ENCODE measurements at places on chromosomes 5 and 9. TPM values are rescaled to one million over a fixed set of nuclear protein-coding genes. Genes with fewer than 3 reads are reported as not detected.

HAPLN1 gene
- total RNA-seq: not detected

IFNA21 gene
- total RNA-seq: not detected

SPATA6L gene
- 2.4 TPM for total RNA-seq

PCDHB8 gene
- 0.32 TPM for total RNA-seq

PAX5 gene
- not detected for total RNA-seq

OR1L6 gene
- total RNA-seq: not detected

ZDHHC11 gene
- total RNA-seq: 14.5 TPM

TCF7 gene
- 15.3 TPM for total RNA-seq

OTULINL gene
- total RNA-seq: 6.1 TPM

SPATA31E1 gene
- 0.03 TPM for total RNA-seq

FCN2 gene
- not detected for total RNA-seq

FEM1C gene
- total RNA-seq: 7.0 TPM

ADAMTS13 gene
- total RNA-seq: 0.76 TPM

PPP2R2B gene
- 0.14 TPM for total RNA-seq

IL4 gene
- not detected for total RNA-seq

MELK gene
- total RNA-seq: 71.3 TPM

INSL4 gene
- total RNA-seq: 17.0 TPM

EDIL3 gene
- 0.21 TPM for total RNA-seq

CER1 gene
- total RNA-seq: not detected

TRPM6 gene
- total RNA-seq: 1.3 TPM

CAMK4 gene
- 0.11 TPM for total RNA-seq

TMEM167A gene
- 84.6 TPM for total RNA-seq

SPRY4 gene
- total RNA-seq: 5.0 TPM

PPP3R2 gene
- not detected for total RNA-seq

PCDHB5 gene
- total RNA-seq: 1.6 TPM

RAD17 gene
- total RNA-seq: 15.4 TPM

RASEF gene
- total RNA-seq: 9.2 TPM

SLC1A3 gene
- total RNA-seq: not detected

PCDHA12 gene
- total RNA-seq: 2.8 TPM

ODF2 gene
- total RNA-seq: 26.0 TPM

SCGB3A1 gene
- total RNA-seq: not detected

SNX18 gene
- 4.7 TPM for total RNA-seq

CYSRT1 gene
- total RNA-seq: 2.7 TPM

C9orf153 gene
- total RNA-seq: 0.46 TPM

PCDHAC2 gene
- 2.9 TPM for total RNA-seq

SCGB3A2 gene
- not detected for total RNA-seq

CCDC112 gene
- total RNA-seq: 8.2 TPM

RALGPS1 gene
- total RNA-seq: 1.8 TPM

PCDHB15 gene
- 0.02 TPM for total RNA-seq
